Activated CD8-positive, alpha-beta T cell treated with anti-CD3 and anti-CD28 coated beads, Interleukin-2, amount 10 ng/mL, durations not matched to agents 7 days and 5 days (primary cell): ENCODE measurements at places on chromosomes 2 and 18. TPM values are rescaled to one million over a fixed set of nuclear protein-coding genes. Genes with fewer than 3 reads are reported as not detected.

DNA sequence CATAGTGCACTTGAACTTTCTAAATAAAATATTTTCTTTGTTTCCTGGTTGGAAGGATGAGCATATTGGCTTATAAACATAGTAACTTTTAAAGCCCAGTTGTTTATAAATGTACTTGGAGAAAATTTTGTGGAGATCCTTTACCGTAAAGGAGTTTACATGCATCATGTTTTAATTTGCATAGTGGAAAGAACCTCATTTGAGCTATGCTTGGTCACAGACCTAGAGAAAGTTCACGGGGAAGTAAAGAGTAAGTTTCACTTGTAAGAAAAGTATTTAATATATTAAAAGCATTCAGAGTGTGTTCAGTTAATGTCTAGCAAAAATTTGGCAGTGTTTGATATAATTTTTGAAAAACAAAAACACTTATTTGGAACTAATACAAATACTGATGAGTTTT lies 45.3 kb downstream of the PIKFYVE start:
- DNase-seq, result no peak

- no peak for DNase-seq
Measured at GRCh38 chr18:57859314-57859713, 56.2 kb upstream of the ATP8B1 start.

WBP1 gene
- 34.0 TPM for total RNA-seq

DNA sequence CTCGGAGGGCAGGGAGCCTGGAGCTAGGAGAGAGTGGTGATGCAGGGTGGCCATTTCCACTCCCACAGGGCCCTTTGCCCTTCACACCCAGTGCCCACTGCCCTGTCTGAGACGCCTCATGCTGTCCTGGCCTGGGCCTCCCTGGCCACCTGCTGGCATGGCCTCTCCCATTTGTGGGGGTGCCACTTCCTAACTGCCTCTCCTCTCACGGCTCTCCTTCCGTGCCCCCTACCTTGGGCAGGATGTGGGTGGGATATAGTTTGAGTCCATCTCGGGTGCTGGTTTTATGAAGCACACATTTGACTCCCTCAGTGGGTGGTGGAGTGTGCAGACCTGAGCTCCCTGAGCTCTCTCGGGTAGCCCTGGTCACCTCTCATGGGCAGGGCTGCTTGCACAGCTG lies 46.0 kb downstream of the DGKD start:
- DNase-seq, result peak; percentile 49

DNA sequence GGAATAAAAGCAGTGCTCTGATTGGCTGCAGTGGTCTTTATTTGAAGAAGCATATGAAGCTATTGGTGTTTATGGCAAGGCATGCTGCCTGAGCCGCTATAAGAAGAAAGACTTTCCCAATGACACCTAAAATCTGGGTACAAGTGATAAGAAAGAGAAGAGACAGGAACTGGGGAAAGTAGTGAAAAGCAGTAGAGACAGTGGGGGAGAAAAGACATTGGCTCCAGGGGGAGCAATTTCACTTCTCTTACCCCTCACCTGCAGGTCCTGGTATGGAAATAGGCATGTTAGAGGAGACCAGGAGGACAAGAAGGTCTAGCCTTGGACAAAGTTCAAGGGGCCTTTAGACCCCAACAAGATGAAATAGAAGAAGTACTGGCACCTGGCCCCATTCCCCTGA lies 47.1 kb downstream of the PLCL1 start:
- no peak for DNase-seq

GRCh38 chr2:222424276-222424728 lies at the start of gene SGPP2:
Gene SGPP2 (plus strand): TSS chr2:222424543. CDS start chr2:222424603, 60 bp downstream.
- no peak for DNase-seq

- DNase-seq, result no peak
Measured at GRCh38 chr18:25496544-25496943, 144.6 kb upstream of the ZNF521 start.

- no peak for DNase-seq
Measured at GRCh38 chr2:160349306-160349705, 144.3 kb downstream of the RBMS1 start.

DNA sequence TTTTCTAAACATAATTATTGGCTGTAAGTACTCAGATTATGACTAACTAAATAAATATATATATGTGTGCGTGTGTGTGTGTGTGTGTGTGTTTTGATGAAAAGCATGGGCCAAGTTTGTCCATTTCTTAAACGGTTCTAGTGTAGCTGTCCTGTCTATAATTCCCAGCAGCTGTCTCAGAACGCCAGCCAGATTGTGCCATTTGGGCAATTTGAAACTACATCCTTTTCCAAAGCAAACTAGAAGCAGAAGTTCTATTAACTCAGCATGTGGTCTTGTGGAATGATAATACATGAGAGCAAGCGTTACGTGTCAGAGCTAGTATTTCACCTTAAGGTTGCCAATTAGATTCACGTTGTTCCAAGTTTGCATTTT lies 1.7 kb downstream of the ARHGAP28 start:
- no peak for DNase-seq

DNA sequence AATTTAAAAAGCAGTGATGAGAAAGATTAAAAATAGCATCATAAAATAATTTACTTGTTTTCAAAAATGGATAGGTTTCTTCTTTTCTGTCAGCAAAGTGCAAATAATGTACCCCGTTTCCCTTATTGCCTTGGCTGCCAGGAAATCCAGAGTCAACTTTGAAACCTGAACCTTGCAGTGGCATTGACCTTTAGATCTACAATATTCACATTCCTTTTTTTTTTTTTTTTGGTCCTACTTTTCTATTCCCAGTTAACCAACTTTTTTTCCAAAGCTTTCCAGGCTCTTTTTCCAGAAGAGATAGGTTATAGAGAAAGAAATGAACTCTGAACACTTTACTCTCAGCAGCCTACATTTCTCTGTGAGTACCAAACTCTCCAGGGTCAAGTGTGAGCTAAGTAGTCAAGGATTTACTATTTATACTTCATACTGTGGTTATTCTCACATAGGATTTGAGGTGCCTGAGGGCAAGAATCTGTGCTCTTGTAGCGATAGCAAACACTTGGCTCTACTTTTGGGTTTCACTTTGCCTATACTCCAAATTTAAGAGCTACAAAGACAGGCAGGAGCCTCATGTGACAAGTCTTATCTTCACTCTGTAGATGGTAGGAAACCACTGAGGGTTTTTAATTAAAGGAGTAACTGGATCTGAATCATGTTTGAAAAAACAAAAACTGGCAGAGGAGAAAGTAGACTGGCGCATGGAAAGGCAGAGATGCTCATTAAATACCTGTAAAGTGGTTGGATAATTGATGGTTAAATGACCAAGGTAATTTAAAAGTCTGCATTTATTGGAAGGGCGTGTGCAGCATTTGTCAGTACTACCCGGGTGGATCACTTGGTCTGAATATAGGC lies 63.2 kb upstream of the TMEM17 start:
- no peak for DNase-seq

- no peak for DNase-seq
Measured at GRCh38 chr2:42228101-42228500, 58.9 kb downstream of the EML4 start.

DNA sequence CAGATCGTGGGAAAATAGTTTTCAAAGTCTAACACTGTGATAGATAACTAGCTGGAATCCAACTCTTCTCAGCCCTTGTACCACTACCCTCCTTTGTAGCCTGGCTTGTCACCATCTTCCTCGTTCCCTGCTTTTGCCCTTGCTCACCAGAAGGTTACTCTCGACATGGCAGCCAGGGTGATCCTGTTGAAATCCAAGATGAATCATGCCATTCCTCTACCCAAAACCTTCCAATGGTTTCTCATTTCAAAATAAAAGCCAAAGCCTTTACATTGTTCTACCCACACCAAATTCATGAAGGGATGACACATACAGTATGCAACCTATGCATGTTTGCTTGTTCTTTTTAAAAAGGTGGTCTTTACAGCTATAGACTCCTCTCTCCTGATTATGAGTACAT lies 45.7 kb downstream of the STAT4 start:
- DNase-seq, result no peak

- no peak for DNase-seq
Measured at GRCh38 chr2:99261242-99261641, 5.8 kb upstream of the LYG2 start.

DNA sequence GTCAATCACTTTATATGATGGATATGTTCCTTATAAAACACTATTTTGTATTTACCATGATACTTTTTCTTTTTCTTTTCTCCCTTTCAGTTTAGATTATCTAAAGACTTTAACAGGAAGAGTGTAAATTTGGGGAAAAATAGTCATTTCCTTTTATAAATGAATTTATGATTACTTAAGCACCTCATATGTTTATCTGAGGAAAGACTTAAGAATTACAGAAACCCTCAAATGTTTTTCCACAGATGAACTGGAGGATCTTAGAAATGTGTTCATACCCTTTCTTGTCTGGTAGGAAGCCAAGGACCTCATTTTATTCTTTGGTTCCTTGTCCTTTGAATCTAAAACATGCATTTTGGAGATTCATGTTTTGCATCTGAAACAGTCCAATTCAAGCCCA lies 36.7 kb downstream of the MAPRE2 start:
- no peak for DNase-seq

GRCh38 chr18:11866329-11866728 lies 15.1 kb downstream of the CHMP1B start:
- no peak for DNase-seq

DNA sequence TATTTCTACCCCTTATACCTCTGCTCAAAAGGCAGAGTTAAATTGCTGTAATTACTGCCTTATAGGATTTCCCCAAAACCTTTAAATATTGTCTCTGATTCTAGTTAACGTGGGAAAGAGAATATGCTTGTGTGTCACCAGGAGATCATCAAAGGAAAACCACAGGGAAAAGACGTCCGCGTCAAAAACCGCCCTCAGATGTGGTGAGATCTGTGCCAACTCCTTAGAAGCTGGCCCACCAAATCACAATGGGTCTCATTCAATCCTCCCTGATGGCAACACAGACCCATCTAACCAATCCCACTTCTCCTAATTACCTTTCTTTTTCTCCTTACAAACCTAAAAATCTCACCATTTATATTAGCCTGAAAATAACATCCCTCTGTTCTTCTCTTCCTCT lies 25.4 kb downstream of the VPS54 start:
- DNase-seq, result no peak

DNA sequence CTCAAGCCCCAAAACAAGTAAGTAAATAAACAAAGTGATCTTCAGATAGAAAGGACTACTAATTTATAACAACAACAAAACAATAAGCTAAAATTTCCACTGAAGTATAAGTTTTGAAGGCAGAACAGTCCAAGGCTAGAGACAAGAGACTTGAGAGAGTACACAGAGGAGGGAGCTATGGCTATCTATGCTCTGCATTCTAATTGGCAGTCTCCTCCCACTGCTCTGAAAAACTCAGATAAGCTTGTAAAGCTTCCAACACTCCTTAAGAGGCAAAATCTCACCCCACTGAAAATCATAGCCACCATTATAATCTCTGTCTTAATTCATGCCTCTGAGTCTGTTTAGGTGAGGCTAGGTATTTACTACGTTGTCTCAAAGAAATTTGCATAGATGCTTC lies 714.6 kb upstream of the LRATD1 start:
- no peak for DNase-seq

SCN2A gene
- 0.05 TPM for total RNA-seq
